ENCODE measurements at places on chromosomes 6 and 20.

DNA sequence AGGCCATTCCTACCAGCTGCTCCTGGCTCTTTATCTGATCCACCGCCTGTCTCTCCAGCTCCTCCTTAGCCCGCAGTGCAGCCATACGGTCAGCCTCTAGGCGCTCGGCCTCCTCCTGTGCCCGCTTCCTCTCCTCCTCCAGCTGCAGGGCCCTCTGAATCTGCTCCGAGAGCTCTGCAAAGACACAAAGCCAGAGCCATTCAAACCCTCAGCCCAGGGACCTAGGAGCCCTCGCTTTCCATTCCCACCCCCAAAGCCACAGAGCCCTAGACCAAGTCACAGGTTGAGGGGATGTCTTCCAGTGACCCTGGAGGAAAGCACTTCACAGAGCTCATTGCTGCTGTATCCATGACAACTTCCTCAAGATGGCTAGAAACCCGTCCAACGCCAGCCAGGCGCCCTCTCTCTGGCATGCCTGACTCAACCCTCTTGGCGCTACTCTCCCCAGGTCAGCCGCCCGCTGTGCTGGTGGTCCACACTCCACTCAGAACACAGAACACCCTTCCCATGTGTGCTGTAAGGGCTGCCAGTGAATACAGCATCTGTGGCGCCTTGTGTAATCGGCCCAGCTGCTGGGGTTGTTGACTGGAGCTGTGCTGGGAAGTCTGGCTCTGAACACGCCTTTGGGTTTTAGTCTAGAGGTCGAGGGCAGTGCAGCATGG lies 49.3 kb downstream of the EZR start:
- no peak for DNase-seq

- DNase-seq: no peak
Observed at GRCh38 chr20:20215976-20216727, 151.8 kb upstream of the INSM1 start.

DNA sequence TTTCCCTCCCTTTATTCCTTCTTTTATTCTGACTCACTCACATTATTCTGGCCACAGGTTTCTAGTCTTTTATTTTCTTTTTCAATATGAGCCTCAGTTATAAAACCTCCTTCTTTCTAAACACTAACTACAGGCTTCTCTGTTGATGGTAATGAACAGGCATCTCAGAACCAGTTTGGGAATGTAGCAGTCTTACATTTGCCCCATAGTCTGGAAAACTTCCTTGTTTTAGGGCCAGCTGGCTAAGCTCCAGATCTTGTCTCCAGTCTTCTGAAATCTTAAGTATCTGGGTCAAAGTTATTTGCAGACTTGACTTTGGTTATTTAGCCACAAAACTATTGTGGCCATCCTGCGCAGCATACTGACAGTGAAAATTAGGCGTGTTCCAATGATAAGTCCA lies 97.0 kb upstream of the MAN1A1 start:
- no peak for DNase-seq

DNA sequence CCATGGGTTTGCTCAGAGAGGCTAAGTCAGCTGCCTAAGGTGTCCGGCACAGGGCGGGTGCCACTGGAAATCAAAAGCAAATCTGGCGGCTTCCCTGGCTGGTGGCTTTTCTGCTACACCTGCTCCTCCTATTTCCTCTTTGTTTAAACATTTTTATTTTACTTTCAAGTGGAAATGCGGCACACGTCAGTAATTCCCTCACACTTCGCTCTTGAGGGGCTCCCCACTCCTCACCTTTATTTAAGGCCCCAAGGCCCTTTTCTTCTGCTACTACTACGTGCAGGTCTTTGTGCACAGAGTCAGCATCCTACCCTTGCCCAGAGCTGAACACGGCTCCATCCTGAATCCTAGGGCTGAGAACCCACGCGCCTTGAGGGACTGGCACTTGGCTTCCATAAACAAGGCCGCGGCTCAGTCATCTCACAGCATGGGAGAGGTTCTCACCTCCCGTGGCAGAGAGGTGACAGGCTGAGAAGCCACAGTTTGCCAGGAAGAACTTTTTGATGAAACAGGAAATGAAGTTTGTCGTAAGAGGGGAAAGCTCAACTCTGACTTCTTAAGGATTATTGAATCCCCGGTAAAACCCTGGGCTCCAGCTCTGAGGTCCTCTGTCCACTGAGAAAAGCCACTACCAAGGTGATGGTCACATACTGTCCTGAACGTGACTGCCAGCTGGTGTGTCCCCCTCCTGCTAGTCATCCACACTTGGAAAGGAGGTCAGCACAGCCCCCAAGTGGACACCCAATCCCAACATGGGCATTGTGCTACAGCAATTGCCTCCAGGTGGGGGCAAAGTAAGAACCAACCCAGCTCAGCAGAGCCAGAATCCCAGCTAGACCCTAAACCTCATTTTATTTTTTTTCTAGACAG lies 48.0 kb downstream of the NFATC2 start:
- no peak for DNase-seq

DNA sequence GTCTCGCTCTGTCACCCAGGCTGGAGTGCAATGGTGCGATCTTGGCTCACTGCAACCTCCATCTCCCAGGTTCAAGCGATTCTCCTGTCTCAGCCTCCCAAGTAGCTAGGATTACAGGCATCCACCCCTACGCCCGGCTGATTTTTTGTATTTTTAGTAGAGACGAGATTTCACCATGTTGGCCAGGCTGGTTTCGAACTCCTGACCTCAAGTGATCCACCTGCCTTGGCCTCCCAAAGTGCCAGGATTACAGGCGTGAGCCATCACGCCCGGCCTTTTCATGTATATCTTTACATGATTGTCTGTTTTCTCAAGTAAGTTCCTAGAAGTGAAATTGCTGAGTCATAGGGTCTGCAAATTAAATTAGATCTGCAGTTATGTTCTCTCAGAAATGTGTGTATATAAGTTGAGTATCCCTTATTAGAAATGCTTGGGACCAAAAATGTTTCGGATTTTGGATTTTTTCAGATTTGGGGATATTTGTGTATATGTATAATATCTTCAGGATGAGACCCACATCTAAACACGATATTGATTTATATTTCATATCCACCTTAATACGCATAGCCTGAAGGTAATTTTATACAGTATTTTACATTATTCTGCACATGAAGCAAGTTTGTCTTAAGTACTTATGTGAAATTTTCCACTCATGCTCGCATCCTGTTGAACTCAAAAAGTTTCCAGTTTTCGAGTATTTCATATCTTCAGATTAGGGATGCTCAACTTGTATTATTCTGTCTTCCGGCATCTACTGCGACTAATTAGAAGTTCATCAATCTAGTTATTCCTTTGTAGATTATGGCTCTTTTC lies 40.4 kb downstream of the TAB2 start:
- DNase-seq: no peak

DNA sequence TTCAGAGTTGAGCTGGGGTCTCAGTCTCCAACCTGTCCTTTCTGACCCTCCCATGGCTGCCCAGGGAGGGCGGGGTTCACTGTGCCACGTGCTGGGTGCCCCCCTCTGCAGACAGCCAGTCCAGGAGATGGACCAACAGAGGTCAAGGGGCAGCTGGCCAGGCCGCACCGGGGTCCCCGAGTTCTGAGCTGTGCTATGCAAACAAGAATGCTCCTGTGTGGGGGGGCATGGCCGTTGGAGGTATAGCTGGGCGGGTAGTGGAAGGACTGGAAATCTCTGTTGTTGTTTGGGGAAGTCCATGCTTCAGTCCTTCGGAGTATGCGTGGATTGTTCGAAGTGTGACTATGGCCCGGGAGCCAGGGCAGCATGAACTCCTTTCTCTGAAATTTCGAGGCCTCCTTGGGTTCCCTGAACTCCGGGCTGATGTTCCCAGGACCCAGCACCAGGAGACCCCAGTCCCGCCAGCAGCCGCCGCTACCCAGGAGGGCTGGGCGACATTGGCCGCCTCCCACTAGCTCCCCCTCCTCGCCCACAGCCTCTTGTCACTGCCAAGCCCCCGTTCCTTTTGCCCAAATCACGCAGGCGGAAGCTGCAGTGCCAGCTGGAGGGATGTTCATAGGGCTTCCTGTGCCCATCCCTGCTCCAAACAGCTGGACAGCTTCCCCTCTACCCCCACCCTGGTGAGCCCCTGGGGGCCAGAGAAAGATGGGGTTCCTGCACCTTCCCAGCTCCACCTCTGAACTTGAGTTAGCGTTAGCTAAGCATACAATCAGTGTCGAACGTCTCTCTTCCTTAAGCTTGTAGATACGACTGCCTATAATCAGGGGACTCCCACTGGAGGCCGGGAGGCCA lies 126.6 kb downstream of the TAF4 start:
- no peak for DNase-seq

DNA sequence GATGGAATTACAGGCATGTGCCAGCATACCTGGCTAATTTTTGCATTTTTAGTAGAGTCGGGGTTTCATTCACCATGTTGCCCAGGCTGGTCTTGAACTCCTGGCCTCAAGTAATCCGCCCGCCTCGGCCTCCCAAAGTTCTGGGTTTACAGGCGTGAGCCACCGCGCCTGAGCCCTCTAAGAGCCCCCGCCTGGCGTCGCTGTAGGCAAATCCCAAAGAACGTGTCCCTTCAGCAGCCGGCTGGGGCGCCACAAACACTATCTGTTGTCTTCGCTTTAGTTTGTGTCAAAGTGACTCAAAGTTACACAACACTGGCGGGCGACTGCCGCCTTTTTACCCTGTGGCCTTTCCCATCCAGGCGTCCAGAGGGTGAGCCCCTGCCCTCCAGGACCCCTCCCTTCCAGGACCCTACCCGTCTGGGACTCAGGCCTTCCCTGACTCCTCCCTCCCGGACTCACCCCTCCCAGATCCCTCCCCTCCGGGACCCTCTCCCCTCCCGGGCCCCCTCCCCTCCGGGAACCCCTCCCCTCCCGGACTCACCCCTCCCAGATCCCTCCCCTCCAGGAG lies 940 bp upstream of the ADRM1 start:
- DNase-seq: peak; percentile 72

DNA sequence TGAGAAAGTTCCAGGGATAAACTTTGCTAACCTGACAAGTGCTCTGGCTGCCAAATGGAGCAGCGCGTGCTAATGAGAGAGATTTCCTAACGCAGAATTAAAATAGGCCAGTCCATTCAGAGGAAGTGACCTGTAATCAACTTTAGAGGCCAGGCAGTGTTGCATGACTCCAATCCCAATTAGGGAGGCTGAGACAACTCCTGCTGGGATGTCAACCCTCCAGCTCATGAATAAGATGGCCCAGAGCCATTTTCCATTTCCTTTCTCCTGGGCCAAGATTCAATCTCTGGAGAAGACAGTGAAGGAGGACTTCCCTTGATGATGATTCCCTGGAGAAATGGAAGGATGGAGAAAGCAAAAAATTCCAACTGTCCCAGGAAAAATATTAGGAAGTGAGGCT lies 241.5 kb upstream of the RNF24 start:
- DNase-seq: no peak

GRCh38 chr20:4585104-4585753 lies 136.5 kb upstream of the PRND start:
- no peak for DNase-seq

DNA sequence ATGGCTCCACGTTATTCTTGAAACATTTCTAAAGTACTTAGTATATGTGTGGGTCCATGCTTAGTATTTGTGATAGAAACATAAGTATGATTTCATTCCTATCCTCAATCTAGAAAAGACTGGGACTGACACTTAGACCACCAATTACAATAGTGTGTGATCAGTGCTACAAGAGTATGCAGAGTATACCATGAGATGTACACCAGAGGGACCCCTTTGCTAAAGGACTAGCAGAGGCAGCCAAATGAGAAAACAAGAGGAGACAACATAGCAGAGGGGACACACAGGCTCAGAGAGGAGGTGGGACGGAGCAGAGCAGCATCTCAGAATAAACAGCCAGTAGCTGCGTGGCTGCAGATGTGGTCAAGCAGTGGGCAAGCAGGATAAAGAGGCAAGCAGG lies 21.0 kb downstream of the RMND1 start:
- DNase-seq: no peak

GRCh38 chr6:47351621-47352020 lies 41.9 kb upstream of the TNFRSF21 start:
- no peak for DNase-seq

GRCh38 chr20:13927171-13927570 lies 63.2 kb downstream of the SEL1L2 start:
- no peak for DNase-seq

DNA sequence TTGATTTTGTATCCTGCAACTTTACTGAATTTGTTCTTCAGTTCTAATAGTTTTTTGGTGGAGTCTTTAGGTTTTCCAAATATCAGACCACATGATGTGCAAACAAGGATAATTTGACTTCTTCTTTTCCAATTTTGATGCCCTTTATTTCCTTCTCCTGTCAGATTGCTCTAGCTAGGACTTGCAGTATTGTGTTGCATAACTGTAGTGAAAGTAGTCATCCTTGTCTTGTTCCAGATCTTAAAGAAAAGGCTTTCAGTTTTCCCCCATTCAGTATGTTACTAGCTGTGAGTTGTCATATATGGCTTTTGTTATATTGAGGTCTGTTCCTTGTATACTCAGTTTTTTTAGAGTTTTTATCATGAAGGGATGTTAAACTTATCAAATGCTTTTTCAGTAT lies 4.6 kb downstream of the MICB start:
- no peak for DNase-seq

GRCh38 chr20:19785173-19785982 lies 27.3 kb downstream of the RIN2 start:
- no peak for DNase-seq

DNA sequence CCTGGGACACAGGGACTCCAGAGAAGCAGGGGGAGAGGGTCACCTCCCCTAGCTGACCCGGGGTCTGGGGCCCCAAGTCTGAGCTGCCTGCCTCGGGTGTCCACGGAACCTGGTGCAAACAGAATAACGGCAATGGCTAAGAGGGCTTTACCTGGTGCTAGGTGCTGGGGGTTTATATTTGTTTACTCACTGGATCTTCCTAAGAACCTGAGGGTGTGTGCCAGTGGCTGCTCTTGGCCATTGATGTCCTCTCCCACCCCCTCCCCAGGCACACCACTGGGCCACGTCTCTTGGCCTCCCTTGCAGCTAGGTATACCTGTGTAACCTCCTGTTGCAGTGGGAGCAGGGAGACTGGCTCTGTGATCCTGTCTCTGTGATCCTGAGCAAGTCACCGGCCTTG lies 157.9 kb upstream of the MLN start:
- no peak for DNase-seq

Measured in stimulated activated CD4-positive, alpha-beta T cell treated with anti-CD3 and anti-CD28 coated beads, TNF-alpha, amount 100 ng/mL, for 1 hour (primary cell).